ENCODE measurements at places on chromosomes 6 and 20.

GRCh38 chr6:126600258-126600916 is 260.5 kb downstream of the CENPW start:
- no peak for DNase-seq

GRCh38 chr6:78593898-78594667 is 273.3 kb upstream of the IRAK1BP1 start:
- DNase-seq, result no peak

DNA sequence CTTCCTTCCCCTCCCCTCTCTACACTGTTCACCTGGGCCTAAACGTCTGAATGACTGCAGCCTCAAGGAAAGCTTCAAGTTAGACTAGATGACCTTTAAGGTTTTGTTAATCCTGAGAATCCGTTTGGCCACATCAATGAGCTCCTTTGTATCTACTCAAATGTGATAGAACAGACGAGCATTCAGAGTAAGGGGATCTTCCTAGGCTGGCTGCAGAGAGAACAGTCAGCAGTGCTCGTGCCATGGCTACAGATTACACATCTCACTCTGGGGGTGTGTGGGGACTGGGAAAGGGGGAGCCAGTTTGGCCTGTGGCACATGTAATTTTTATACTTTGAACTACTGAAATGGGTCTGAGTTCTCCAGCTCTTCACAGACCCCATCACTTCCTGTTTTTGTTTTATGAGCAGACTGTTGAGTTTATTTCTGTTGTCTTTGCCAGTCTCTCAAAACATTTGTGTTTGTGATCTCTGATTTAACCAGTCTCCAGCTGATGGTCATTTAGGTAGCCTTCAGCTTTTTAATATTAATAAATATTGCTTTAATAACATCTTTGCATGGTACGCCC is 50.9 kb downstream of the KCNS1 start:
- DNase-seq, result no peak

DNA sequence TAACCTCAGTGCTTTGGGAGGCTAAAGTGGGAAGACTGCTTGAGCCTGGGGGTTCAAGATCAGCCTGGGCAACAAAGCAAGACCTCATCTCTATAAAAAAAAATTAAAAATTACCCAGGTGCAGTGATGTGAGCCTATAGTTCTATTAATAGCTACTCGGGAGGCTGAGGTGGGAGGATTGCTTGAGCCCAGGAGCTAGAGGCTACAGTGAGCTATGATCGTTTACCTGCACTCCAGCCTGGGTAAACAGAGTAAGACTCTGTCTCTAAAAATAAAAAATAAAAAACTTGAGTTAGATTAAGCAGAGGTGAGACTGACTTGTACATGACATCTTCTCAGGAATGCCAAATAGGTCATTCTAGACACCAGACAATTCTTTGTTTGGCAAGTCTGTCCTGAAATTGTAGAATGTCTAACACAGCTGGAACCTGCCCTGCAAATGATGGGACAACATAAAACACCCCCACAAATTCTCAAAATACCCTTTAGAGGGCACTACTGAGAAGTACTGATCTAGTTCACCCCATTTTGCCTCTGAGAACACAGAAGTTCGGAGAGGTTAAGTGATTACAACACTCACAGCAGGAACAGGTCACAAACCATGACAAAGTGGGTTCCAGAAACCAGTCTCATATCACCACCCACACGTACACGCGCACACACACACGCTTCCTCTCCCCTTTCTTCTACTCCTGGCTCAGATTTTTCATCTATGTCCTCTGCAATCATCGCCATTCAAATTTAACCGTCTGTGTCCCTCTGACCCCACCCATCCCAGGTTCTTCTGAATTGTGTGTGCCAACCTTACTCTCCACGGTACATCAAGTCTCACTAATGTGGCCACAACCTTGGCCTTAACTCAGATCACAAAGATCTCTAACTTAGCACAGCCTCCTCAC is 38.3 kb downstream of the ARHGAP18 start:
- peak; percentile 67 for DNase-seq

DNA sequence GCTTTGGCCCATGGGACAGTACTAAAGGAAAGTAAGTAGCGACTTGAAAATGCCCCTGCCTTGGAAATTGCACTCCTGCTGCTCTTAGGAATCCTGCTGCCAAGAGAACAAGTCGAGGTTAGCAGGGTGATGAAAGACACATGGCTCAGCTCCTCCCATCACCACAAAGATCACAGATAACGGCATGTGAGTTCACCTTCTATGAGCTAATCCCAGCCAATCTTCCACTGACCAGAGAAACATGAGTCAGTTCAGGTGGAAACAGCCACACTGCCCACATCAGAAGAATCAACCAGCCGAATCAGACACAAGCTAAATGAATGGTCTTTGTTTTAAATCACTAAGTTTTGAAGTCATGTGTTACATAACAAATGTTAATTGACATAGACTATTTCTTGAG is 106.3 kb downstream of the PRKN start:
- DNase-seq, result no peak

DNA sequence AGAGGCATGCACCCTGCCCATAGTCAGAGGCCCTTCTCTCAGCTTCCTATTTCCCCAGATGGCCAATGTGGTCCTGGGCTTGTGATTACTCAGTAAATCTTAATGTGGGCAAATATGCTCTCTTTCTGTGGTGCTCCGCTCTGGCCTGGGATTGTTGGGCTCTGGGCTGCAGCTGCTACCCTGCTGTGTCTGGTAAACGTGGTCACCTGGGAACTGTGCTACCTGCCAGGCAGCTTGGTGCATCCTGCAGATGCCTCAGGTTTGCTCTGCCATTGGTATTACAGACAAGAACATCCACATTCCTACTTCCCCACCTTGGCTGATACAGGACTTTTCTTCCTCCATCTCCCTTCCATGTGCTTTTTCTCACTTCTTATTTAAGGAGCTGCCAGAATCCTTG is 611.5 kb upstream of the IMPG1 start:
- DNase-seq, result no peak

- no peak for DNase-seq
These were observed 170.7 kb downstream of the ERMARD start for GRCh38 chr6:169921853-169922824.

DNA sequence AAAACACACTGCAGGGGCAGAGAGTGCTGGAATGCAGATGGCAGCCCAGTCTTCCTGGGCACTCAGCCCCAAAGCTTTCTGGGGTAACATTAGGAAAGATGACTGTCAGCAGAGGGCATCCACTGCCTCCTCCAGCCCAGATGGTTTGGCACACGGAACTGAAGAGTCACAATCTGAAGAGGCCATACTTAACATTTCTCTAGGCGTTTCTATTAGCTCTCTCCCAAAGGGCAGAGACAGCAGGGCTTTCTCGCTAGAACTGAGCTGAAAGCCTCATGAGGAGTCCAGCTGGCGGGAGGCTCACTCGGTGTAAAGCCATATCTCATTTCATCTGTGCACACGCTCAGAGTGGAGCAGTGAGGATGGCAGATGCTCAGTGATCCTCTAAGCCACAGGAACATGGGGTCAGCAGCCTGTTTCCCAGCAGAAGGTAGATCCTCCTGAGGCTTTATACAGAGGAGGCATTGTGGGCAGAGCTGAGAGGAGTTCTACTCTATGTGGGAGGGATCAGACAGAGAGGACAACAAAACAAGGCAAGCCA is 28.1 kb downstream of the ALDH8A1 start:
- DNase-seq, result no peak

GRCh38 chr6:111644893-111645430 is 39.3 kb upstream of the TRAF3IP2 start:
- no peak for DNase-seq

DNA sequence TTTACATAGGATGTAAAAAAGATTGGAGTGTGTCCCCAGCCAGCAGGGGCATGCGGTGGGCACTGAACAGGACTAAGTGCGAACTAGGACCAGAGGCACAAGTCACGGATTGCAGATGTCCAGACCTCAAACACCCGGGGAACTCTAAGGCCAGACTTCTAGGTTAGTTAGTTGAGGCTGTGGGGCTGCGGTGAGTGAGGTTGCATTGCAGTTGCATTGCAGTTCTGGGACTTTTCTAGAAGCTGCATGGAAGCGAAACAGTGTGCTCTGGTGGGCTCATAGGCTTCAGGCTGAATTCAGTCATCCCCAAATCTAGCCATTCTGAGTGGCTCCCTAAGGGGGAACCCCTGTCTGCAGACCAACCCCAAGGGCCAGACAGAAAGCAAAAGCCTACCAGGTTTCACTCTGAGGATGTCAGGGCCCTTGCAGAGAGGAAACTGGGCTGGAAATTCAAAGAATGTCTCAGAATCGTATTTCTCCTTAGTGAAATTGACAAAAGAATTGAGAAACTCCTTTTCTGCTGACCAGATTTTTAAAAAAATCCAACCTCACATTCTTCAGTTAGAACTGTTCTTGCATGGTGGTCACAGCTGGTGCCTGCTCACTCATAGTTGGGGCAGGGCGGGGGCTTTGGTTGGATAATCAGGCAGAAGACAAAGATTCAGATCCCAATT is 182.8 kb downstream of the ZDHHC14 start:
- DNase-seq, result no peak

DNA sequence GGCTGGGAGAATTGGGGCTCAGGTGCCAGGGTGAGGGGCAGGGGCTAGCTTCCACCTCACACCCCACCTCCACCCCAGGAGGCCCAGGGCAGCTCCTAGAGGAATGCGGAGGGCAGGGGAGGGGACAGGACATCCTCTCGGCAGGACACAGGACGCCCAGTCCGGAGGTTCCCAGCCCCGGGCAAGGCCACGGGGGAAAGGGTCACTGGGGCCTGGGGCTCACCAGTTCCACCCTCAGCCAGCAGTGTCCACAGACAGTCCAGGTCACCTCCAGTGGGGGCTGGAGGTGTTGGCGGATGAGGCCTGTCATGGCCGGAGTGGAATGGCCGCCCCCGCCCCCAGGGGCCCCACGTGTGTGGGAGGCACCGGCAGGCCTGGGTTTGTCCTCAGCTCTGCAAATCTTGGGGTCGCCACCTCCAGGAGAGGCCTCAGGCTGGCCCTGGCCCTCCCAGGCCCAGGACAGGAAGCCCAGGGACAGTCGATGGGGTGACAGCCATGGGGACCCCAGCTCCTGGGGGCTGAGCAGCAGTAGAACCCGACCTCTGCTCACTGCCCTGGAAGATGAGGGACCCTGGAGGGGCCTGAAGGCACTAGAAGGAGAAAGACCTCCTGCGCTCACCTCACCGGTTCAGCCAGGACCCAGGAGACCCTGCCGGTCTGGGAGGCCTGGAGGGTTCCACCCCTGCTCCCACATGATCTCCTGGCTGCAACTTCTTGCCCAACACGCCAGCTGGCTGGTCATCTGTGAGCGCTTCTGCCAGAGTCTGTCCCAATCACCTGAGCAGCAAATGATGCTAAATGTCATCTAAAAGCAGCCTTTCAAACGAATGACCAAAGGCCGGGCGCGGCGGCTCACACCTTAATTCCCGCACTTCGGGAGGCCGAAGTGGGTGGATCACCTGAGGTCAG is 13.0 kb upstream of the ABHD16B start:
- no peak for DNase-seq

- DNase-seq, result no peak
These were observed 68.2 kb downstream of the SEL1L2 start for GRCh38 chr20:13922241-13922640.

GRCh38 chr6:83872386-83873118 is 13.1 kb downstream of the CYB5R4 start:
- no peak for DNase-seq
